ENCODE measurements at places on chromosomes 1 and 21.

DNA sequence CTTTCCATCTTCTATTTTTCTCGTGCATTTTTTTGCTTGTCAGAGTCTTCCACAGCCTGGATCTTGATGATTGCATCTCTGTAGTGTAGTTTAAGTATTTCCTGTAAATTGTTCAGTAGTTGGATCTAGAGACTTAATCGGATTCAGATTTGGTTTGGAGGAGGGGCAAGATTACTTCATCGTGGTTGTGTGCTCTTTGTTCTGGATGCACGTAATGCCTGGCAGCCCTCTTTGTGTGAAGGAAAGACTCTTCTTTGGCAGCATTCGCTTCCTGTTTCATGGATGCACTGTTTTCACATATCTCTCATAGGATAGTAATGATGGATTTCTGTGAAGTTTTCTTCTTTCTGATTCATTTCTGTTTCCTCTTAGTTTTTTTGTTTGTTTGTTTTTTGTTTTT is 14.2 kb downstream of the SEMA4A start:
- H3K27ac ChIP-seq, result no peak overlapping the region
- no peaks in the 10 kb centered on the region for H3K4me1 ChIP-seq
- peaks cover 10% of the 10 kb centered on the region for H3K27me3 ChIP-seq
- no peak overlapping the region for H3K4me3 ChIP-seq

- H3K27ac ChIP-seq, result no peak overlapping the region
- peaks cover 31% of the 10 kb centered on the region for H3K4me1 ChIP-seq
- no peak overlapping the region for H3K4me3 ChIP-seq
- no peak for DNase-seq
- peaks cover 8% of the 10 kb centered on the region for H3K27me3 ChIP-seq
- H3K36me3 ChIP-seq, result no peaks in the 10 kb centered on the region
Observed at GRCh38 chr1:34060901-34061415, 104.1 kb downstream of the CSMD2 start.

- no peak overlapping the region for H3K4me3 ChIP-seq
- peaks cover 2% of the 10 kb centered on the region for H3K27me3 ChIP-seq
- no peaks in the 10 kb centered on the region for H3K4me1 ChIP-seq
- no peak overlapping the region for H3K27ac ChIP-seq
- H3K36me3 ChIP-seq, result no peaks in the 10 kb centered on the region
- DNase-seq, result no peak
Observed at GRCh38 chr1:219138747-219139146, 34.9 kb upstream of the LYPLAL1 start.

GRCh38 chr21:29441651-29442050 is 142.9 kb downstream of the BACH1 start:
- no peaks in the 10 kb centered on the region for H3K4me1 ChIP-seq
- no peaks in the 10 kb centered on the region for H3K27me3 ChIP-seq

DNA sequence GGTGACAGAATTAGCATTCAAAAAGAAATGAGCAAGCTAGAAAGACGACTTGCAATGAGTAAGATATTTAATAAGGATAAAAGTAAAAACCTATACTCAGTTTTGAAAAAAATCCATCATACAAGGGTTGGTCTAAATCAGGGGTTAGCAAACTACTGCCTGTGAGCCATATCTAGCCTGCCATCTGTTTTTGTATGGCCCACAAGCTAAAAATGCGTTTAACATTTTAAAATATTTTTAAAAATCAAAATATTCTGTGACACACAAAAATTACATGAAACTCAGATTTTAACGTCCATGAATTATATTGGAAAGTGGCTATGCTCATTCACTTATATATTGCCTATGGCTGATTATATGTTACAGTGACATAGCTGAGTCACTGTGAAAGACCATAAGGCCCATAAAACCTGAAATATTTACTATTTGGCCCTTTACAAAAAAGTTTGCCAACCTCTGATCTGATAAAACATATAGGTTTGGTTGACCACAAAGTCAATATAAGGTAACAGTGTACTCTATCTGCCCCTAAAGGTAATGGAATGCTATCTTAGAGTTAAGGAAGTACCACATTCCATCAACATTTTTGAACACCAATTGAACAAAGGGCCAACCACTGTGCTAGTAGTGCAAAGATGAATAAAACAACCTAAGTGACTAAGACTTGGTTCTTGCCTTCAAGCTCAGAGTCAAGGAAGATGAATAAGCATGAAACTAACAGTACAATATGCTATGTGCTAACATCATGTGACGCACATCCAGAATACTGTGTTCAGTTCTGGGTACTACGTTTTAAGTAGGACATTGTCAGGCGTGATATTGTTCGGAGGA is 3.2 kb downstream of the IFT25 start:
- H3K4me1 ChIP-seq, result peaks cover 36% of the 10 kb centered on the region
- peaks cover 49% of the 10 kb centered on the region for H3K36me3 ChIP-seq

DNA sequence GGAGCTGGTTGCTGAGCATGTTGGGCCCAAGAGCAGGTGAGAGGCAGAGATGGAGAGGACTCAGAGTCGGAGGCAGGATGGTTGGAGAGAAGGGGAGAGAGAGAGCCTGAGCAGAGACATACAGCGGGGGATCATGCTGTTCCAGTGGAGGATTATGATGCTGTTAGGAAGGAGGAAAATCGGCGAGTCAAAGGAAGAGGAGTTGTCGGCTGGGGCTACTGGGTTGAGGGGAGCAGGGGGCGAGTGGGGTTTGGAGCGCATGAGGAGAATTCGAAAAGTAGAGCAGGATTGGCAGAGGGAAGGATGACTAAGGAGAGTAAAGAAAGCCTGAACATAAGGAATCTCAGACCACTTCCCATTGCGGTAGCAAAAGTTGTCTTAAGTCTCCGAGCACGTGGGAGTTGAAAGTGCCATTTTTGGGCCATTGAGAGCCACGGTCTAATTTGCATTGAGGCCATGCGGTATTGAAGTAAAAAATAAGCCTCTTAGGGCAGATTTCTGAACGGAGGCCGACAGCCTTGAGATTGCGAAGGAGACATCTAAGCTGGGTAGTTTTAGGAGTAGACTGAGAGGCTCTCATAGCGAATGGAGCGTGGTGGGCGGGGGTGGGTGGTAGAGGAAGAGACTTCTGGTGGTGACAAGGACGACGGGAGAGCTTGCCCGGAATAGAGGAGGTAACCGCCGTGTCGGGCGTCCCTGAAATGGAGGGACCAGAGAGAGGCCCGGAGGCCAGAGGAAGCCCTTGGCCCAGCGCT is 140.4 kb upstream of the ETV3 start:
- H3K4me1 ChIP-seq, result no peaks in the 10 kb centered on the region
- no peak overlapping the region for H3K4me3 ChIP-seq
- peaks cover 4% of the 10 kb centered on the region for H3K27me3 ChIP-seq
- no peak overlapping the region for H3K27ac ChIP-seq
- DNase-seq, result no peak
- H3K36me3 ChIP-seq, result no peaks in the 10 kb centered on the region

GRCh38 chr1:68384872-68385411 is 64.8 kb downstream of the RPE65 start:
- no peak overlapping the region for H3K27ac ChIP-seq
- no peaks in the 10 kb centered on the region for H3K36me3 ChIP-seq
- DNase-seq, result no peak

All from nephron progenitor cell (in vitro differentiated cells).